ENCODE measurements at places on chromosomes 5 and 9.

DNA sequence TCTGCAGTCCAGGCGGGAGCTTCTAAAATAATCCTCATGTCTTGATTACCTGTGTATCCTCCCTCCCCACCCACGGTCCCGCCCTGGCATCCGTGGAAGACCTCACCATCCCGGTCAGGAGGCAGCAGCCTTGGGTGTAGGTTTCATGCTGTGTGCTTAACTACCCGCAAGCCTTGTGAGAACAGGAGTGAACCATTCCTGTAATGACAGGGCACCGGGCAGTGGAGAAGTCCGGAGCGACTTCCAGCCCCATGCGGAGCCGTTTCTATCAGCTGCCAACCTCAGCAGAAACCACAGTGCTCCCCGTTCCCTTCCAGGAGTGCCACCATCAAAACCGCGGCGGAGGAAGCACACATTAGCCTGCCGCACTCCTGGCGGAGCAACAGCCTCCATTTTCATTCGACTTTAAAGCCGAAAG, 123.5 kb upstream of the LMX1B start:
- no peak for DNase-seq

- DNase-seq, result no peak
These were observed 175.3 kb upstream of the ZNF608 start for GRCh38 chr5:124921694-124922093.

DNA sequence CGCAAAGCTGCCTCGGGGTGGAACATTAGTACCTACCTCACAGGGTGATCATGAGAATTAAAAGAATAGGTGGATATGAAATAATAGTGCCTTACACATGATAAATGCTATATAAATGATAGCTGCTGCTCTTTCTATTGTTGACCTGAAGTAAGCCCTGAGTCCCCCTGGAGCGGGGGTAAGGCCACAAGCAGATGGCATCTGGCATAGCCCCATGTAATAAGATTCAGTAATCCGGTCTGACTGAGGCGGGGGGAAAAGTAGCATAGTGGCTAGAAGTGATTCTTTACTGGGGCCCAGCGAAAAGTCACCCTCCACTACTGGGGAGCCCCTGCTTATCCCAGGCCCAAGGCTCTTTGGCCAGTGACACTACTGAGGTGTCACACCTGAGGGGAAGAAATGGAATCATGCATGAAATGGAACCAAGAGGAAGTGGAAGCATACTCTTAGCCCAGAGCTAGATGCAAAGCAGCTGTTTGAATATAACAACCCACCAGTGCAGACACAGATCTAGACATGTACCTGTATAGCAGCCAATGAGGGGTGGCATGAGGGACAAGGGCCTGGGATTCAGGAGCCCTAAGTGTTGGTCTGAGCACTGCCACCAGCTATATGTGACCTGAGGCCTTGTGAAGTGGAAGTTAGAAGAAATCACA, 16.1 kb upstream of the FGFR4 start:
- DNase-seq, result no peak

DNA sequence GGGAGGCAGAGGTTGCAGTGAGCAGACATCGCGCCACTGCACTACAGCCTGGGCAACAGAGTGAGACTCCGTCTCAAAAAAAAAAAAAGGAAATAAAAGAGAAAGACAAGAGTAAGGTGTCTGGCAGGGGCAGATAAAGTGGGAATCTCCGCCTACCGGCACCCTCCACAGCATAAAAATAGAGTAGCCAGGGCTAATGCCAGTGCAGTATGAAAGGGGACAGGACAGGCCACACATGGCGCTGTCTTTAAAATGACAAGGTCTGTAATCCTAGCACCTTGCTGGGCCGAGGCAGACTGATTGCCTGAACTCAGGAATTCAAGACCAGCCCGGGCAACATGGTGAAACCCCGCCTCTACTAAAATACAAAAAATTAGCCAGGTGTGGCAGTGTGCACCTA, 7.8 kb downstream of the BICD2 start:
- DNase-seq, result no peak

GRCh38 chr9:81979196-81979595, 9.4 kb upstream of the SPATA31D1 start:
- DNase-seq, result no peak

GRCh38 chr5:1593903-1594356, 70.2 kb upstream of the LPCAT1 start:
- DNase-seq, result no peak

DNA sequence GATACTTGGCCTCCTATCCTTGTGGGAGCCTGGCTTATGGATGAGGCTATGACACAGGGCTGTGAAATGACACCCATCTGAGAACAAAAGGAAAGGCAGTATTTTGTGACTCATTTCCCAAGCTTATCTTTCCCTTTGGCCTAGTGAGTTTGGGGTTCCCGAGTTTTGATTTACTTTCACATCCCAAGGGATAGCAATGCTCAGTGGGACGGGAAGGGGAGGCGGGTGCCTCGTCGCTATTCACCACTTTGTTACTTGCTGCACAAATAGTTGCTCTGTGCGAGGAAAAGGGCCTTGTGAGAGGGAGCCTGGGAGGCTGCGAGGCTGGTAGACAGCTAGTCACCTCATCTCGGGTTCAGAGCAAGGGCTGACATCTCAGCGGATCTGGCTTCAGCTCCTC, 59.1 kb upstream of the ENTREP1 start:
- no peak for DNase-seq

DNA sequence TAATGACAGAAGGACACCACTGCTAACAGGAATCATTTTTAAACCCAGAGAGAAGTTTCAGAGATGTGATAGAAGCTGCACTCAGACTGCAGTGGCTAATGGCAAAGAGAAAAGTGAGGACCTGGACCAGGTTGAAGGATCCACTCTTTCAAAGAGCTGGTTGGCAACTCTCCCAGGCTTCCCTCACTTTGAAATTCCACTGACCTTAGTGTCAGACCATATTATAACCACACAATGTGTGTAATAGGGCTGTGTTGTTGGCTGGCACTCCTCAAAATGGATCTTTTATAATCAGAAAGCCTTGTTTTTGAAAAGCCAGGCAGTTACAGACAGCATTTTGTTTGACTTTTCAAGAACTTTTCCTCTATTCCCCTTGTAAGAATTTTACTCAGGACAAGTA, 280.7 kb downstream of the PRELID2 start:
- DNase-seq, result no peak

- no peak for DNase-seq
These were observed 188.1 kb upstream of the IL12B start for GRCh38 chr5:159518371-159518770.

DNA sequence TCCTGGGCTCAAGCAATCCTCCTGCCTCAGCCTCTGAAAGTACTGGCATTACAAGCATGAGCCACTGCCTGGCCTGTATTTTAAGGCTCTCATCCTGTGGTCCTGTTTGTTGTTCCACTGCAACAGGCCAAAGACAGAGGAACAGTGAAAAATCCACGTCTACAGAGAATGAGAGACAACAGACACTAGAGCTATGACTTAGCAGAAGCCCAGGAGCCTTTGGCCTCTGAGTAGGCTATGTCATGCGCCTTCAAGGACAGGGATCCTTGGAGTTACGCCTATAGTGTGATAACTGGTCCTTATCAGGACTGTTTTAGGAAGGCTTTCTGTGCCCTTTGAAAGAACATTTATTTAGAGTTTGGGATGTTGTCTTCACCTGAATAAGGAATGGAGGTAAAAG, 10.5 kb downstream of the POC5 start:
- DNase-seq, result no peak

GRCh38 chr9:120971938-120972337, 45.3 kb upstream of the TRAF1 start:
- DNase-seq, result no peak

DNA sequence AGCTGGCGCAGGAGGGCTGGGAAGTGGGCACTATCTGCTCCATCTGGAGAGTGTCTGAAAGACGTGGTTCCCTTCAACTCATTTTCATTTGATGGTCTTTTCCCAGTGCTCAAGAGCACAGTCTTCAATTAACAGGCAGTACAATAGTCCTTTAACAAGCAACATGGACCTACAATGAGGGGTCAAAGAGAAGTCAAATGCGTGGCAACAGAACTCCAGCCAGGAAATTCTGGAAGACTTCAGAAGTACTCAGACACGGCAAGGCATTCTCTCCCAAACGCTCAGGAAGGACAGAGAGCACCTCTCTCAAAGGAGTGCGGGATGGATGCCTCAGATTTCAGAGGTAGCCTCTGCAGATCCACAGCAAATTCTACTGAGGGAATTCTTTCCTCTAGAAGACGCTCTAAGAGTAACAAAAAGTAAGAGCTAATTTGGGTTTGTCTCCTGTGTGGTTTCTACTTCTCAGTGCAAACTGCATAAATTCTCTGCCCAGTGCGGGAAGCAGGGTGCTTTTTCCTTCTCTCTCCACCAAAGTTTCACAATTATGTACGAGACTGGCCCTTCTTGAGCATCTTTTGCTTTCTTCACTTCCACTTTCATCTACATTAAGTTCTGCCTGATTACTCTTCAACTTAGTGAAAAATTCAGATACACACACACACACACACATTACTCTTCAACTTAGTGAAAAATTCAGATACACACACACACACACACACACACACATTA, 56.4 kb downstream of the LHFPL2 start:
- no peak for DNase-seq

GRCh38 chr5:150192462-150192861, 2.6 kb downstream of the SLC6A7 start:
- DNase-seq, result no peak

- no peak for DNase-seq
These were observed 153.7 kb downstream of the INSYN2B start for GRCh38 chr5:169826618-169827017.

- DNase-seq, result no peak
These were observed 354.4 kb downstream of the DIRAS2 start for GRCh38 chr9:90288275-90288639.

- no peak for DNase-seq
These were observed 221.3 kb upstream of the TAS2R1 start for GRCh38 chr5:9851458-9851857.

DNA sequence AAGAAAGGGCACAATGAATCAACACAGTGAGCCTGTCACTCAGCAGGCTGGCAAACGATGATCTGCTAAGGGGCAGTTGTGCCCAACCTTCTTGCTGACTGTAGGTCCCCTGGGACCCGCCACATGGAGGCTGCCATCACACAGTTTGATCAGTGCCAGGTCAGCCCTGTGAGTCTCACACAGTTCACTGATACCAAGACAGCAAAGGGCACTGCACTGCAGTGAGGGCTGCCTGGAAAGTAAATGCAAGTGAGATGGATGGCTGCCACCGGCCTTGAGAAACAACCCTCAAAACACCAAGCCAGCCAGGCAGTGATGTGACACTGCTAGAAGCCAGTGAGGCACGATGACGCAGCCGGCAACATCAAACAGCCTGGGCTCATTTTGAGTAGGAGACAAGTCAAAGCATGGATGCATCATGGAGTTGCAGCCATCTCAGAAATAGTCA, 30.3 kb downstream of the FOXD1 start:
- no peak for DNase-seq

- no peak for DNase-seq
These were observed 28.8 kb downstream of the LHX2 start for GRCh38 chr9:124040186-124040931.

- DNase-seq, result no peak
These were observed 18.6 kb downstream of the ANKHD1 start for GRCh38 chr5:140420226-140420570.

- DNase-seq, result no peak
These were observed 91.5 kb downstream of the ADAMTS2 start for GRCh38 chr5:179253730-179254129.

- DNase-seq, result no peak
These were observed 116.6 kb upstream of the ABCA1 start for GRCh38 chr9:105044518-105044917.

DNA sequence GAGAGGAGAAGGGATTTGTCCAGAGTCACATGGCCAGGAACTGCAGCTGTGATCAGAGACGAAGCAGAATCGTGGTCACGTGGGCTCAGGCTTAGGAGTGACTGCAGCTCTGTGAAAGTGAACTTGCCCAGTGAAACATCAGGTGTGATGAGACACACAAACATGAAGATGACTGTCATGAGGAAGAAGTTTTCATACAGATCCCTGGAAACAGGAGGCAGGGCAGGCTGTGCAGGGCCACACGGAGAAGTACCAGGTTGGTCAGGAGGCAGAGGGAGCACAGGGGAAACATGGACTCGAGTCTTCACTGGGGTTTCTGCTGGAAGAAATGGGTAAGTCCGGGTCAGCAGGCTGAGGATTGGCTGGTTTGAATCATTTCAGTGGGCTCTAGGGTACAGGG, 64.1 kb downstream of the BARX1 start:
- DNase-seq, result no peak

DNA sequence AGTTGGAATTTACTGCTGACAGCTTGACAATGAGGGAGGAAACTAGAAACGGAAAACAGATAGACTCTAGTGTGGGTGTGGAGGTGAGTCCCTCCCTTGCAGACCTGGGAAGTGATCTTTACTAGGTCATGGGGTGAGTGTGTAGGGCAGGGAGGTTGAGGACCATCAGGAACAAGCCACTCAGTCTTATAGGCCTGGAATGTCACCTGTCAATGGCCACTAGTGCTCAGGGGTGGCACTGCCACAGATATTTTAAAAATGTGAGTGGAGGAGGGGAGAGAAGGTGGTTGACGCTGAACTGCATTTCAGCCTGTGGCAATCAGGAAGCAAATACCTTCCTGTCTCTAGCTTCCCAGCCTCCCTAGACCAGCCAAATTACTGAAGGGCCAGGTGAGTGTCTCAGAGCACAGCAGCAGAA, 9.0 kb downstream of the OR2S2 start:
- no peak for DNase-seq
